NCI-H146 (cell line): ENCODE measurements at places on chromosomes 1 and 21.

DNA sequence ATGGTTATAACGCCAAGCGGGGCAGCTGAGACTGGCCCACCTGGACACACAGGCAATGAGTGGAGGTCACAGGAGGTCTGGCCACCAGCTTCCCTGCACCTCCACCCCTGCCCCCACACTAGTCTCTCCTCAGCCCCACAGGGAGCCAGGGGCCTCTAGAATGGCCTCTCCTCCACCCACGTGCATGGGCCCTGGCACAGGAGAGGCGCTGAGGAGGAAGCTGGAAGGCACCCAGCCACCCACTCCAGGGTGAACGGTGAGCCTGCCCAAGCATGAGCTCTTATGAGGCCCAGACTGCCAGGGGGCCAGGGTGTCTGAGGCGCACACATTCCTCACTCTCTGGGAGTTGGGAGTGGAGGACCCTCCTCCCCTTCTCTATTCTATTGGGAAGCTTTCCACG lies 22.2 kb downstream of the LRP8 start:
- DNase-seq: no peak

DNA sequence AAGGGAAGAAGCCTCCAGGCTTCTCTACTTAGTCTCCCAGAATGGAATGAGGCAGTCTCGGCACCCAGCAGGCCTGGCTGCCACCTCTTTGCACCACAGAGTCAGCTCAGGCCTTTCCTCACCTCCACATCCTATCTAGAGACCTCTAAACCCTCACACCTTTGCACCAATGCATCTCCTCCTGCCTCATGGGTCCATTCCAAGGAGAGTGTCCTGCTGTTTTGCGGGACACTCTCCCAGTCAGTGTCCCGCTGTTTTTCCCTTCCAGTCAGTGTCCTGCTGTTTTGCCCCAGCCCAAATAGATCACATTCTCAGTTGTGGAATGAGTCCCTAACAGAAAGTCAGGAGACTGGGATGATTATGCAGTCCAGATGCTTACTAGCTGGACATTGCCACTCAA lies 185.6 kb upstream of the CAMK1G start:
- DNase-seq: no peak

GRCh38 chr1:38917337-38917736 lies 24.3 kb downstream of the RHBDL2 start:
- DNase-seq: no peak

GRCh38 chr1:185694081-185694480 lies 40.1 kb upstream of the HMCN1 start:
- DNase-seq: no peak

GRCh38 chr21:46152927-46153246 lies 2.5 kb downstream of the FTCD start:
- no peak for DNase-seq

GRCh38 chr1:157162345-157162744 lies 24.1 kb upstream of the ETV3 start:
- no peak for DNase-seq

- DNase-seq: no peak
Observed at GRCh38 chr1:21687081-21687529, 17.9 kb upstream of the RAP1GAP start.

DNA sequence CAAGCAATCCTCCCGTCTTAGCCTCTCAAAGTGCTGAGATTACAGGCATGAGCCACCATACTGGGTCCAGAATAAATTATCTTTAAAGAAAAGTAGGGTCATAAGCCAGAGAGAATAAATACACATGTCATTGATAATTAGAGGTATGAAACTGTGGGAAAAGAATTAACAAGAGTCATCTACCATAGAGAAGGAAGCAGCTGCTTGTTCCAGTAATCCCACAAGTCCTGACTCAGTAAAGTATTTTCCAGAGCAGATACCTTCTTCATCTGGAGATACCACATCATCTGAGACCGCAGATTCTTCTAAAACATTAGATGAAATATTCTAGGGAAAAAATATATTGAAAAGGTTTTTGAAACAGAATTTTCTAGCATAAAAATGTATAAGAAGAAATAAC lies 55.7 kb downstream of the USP1 start:
- DNase-seq: no peak
